ENCODE measurements at places on chromosomes 11 and 22. TPM values are rescaled to one million over a fixed set of nuclear protein-coding genes. Genes with fewer than 3 reads are reported as not detected.

Gene IFTAP
- total RNA-seq: 2.7 TPM

Gene HEPHL1
- total RNA-seq: not detected

Gene LRRC10B
- total RNA-seq: not detected

Gene MUC5AC
- total RNA-seq: not detected

Gene CADM1
- 0.95 TPM for total RNA-seq

Gene OR51E2
- not detected for total RNA-seq

Gene CASP12
- not detected for total RNA-seq

Gene CRYBA4
- not detected for total RNA-seq

Gene NNMT
- not detected for total RNA-seq

Gene OR51B5
- total RNA-seq: not detected

Gene KCNC1
- not detected for total RNA-seq

Gene OR8B3
- total RNA-seq: not detected

Gene IGSF9B
- 24.6 TPM for total RNA-seq

Gene MRGPRF
- total RNA-seq: not detected

Gene MUC6
- total RNA-seq: not detected

Gene EXT2
- 28.1 TPM for total RNA-seq

Gene C11orf97
- not detected for total RNA-seq

Gene RIMBP3C
- total RNA-seq: 0.46 TPM

Gene GAL
- 0.97 TPM for total RNA-seq

Gene SMC1B
- 1.1 TPM for total RNA-seq

Gene WNT7B
- total RNA-seq: not detected

Gene FAM111B
- total RNA-seq: 31.0 TPM

Gene XKR3
- not detected for total RNA-seq

Gene NXPE4
- not detected for total RNA-seq

Gene OR8H2
- not detected for total RNA-seq

Gene CAVIN3
- total RNA-seq: 27.3 TPM

Gene HOATZ
- not detected for total RNA-seq

Gene ZNF74
- 6.8 TPM for total RNA-seq

Gene PATE2
- total RNA-seq: not detected

Gene NPAS4
- total RNA-seq: not detected

Gene RAB38
- 0.76 TPM for total RNA-seq

All from activated CD4-positive, alpha-beta memory T cell treated with anti-CD3 and anti-CD28 coated beads for 36 hours (primary cell).